GM19239 (cell line): ENCODE measurements at places on chromosomes 13 and 19.
A peak's percentile ranks its signal among the peaks of the same experiment; 100 is the strongest.

GRCh38 chr19:7832781-7833180, 2.8 kb downstream of the EVI5L start:
- DNase-seq = no peak

GRCh38 chr13:76641056-76641455, 245.1 kb downstream of the KCTD12 start:
- no peak for DNase-seq

DNA sequence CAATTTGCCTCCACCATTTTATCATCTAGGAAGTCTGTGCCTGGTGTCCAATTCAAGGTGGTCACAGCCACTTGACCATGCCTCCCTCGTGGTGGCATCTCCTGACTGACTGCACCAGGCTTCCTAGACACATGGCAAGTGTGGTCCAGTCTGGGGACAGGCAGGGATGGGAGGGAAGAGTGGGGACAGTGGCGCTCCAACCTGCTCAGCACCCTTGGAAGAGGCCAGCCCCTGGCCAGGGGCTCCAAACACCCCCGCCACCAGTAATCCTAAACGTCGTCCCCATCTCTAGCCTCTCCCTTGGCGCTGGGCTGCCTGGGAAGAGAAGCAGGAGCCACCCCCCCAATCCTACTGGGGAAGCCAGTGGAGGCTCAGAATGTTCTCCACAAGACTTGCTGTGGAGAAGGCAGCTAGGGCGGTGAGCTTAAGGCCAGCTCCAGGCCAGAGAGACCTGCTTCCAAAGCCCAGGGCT, 2.7 kb downstream of the RPL36 start:
- no peak for DNase-seq

GRCh38 chr19:5478241-5478924, 23.2 kb downstream of the ZNRF4 start:
- DNase-seq = no peak

DNA sequence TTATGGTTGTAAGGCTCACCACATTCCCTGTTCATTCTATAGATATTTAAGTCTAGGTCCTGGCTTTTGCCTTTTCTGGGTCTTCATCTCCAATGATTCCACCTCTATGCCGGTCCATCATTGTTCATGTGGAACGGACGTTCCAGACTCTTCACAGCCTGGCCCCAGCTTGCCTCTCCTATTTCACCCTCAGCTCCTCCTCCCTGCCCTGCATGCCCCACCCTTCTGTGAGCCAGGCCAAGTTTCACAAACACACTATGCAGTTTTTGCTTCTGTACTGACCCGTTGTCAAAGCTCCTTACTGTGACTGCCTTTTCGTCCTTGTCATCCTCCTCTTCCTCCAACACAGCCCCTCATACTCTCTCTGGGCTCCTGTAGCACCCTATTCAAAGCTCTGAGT, 31.3 kb downstream of the TEX26 start:
- no peak for DNase-seq

DNA sequence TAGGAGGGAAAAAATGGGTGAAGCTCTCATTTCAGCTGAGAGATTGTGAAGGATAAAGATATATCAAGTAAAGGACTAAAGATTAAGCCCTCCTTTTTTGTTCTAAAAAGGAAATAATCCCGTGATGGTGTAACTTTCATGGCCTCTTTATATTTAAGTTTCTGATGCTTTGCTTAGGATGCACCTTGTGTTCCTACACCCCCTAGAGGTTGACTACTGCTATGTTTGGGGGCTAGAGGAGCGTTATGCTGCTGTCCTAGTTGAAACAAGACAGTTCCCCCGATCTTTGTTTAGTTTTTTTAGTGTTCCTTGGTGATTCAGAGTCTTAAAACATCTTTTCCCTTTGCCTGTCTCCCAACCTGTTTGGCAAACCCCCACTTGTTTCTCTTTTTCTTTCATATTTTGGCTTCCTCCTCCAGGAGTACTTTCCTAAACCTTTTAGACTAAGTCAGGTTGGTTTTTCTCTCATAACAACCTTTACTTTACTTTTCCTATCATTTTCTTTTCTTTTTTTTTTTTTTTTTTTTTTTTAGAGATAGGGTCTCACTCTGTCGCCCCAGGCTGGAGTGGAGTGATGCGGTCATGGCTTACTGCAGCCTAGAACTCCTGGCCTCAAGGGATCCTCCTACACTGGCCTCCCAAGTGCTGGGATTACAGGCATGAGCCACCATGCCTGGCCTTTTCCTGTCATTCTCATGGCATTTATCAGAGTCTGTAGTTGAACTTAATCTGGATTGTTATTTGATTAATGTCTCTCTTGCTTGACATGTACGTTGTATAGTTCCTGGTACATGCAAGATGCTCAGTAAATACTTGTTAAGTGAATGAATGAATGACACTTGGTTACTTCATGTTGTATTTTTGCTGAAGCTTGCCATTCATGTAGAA, 2.8 kb downstream of the UBA2 start:
- DNase-seq = peak; percentile 69

- DNase-seq = no peak
Measured at GRCh38 chr13:66657165-66657881, 572.8 kb downstream of the PCDH9 start.

DNA sequence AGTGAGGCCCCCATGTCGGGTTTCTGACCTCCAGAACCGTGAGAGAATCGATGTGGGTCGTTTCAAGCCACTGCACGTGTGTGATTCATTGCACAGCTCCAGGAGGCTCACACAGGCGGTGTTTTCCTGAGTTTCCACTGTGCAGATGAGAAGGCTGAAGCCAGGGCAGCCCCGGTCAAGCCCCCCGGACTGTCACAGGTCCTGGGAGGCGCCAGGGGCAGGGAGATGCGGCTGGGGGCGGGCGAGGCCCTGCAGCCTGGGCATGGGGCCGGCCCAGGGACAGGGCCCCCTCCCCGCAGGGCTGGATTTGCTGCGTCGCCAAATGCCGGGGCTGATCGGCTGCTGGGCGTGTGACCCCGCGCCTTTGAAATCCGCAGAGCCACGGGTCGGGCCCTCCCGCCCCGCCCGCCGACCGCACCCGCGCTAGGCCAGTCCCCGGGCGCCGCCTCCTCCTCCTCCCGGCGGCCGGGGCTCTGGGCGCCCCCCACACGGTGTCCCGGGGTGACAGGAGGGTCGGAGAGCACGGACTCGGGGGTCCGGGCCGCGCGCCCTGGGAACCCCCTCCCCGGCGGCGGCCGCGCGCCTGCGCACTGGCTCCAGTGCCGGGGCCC, 9.9 kb upstream of the MKNK2 start:
- DNase-seq = no peak

GRCh38 chr19:51824281-51825005, 29.5 kb downstream of the FPR3 start:
- DNase-seq = no peak

DNA sequence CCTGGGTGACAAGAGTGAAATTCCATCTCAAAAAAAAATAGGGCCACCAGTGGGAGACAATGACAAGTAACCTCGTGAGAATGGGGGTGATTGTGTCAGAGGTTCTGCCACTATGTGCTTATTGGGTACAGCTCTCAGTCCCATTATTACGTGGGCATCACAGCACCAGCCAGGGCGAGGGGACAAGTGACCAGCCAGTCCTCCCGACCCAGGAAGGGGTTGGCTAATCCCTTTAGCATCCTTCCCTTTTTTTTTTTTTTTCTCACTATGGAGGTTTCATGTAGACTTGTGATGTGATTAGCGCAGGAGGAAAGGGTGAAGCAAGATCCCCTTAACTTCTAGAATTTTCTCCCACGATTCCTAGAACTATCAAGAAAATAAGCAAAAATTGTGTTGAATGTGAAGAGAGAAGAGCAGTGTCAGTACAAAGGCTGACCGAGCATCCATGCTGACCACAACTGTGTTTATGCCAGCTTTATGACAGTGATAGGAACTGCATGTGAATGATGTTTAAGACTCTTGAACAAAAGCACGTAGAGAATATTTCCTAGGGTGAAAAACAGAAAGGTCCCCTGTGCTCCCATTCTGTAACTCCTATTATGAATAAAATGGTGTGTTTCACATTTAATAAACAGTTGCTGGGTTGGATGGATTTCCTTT, 50.0 kb downstream of the ALOX5AP start:
- DNase-seq = no peak

- no peak for DNase-seq
Measured at GRCh38 chr13:98941126-98941525, 36.7 kb downstream of the DOCK9 start.

DNA sequence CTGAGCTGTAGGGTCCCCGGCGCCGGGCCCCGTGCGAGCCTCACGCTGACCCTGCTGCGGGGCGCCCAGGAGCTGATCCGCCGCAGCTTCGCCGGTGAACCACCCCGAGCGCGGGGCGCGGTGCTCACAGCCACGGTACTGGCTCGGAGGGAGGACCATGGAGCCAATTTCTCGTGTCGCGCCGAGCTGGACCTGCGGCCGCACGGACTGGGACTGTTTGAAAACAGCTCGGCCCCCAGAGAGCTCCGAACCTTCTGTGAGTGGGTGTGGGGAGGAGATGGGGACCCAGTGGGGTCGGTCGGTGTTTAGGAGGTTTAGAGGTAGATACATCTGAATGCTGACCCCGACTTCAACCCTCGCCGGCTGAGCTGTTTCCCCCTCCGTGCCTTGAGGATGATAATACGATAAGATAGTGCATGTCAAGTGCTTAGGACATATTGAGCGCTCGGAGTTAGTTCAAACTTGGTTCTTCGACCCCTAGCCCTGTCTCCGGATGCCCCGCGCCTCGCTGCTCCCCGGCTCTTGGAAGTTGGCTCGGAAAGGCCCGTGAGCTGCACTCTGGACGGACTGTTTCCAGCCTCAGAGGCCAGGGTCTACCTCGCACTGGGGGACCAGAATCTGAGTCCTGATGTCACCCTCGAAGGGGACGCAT, 1.9 kb downstream of the ICAM5 start:
- no peak for DNase-seq

DNA sequence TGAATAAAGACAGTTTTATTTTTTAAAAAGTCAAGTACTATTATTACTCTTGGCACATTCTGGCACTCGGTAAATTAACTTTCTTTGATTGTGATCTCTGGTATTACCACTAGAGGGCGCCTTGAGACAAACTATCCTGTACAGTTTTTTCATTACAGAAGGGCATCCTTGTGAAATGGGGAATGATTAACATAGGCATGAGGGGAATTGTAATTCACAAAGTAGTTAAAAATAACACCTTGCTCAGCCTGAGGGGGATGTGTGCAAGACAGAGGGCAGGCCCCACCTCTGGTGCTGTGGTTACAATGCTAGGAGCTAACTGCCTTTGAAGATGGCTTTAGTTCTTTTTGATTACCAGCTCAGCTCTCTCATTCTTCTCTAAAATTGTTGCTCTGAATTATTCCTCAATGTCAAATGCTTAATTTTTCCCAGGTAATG, 24.2 kb upstream of the C1QTNF9B start:
- DNase-seq = no peak

- no peak for DNase-seq
Measured at GRCh38 chr19:525029-525428, 6.5 kb upstream of the CDC34 start.

DNA sequence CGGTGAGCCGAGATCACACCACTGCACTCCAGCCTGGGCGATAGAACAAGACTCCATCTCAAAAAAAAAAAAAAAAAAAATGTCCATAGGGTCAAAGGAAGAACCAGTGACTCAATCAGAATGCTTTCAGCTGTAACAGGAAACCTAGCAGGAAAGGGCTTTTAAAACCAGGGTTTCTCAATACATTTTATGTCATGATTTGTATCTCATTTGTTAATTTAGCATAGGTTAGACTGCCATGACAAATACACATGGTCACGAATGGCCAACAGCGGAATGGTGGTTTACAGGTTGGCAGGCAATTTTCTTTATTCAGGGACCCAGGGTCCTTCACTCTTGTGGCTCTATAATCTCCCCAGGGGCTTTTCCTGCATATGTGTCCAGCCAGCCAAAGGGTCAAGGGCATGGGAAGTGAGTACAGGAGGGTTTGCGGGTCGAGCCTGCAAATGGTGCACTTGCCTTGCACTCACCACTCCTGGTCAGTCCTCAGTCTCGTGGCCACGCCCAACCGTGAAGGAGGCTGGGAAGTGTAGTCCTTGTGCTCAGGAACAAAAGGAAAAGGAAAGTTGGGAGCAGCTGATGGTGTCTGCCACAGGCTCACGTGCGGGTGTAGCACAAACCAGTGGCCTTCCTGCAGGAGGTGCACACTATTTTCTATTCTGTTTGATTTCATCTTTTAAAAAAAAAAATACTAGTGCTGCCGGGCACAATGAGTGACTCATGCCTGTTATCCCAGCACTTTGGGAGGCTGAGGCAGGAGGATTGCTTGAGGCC, 14.8 kb downstream of the DHX34 start:
- no peak for DNase-seq

GRCh38 chr13:114062754-114063153, 69.7 kb downstream of the RASA3 start:
- no peak for DNase-seq

DNA sequence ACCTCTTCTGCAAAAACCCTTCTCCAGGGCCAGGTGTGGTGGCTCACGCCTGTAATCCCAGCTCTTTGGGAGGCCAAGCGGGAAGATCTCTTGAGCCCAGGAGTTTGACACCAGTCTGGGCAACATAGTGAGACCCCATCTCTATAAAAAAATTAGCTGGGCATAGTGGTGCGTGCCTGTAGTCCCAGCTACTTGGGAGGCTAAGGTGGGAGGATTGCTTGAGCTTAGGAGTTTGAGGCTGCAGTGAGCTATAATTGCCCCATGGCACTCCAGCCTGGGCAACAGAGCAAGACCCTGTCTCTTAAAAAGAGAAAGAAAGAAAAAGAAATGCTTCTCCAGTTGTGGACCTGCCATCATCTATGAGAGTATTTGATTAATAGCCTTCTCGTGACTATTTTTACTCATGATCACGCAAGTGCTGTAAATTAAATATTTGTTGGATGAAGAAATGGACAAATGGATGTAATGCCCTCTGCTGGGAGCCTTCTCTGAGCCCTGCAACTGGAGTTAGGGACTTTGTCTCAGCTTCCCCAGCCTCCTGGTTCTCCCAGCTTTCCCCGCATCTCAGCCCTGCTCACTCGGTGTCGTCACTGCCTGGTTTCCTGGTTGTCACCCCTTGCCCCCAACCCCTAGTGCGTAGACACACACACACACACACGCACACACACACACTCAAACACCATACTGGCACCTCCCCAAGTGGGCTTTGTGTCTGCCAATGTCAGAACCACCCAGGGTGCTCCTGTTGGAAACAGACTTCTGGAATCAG, 12.2 kb downstream of the WIZ start:
- no peak for DNase-seq

DNA sequence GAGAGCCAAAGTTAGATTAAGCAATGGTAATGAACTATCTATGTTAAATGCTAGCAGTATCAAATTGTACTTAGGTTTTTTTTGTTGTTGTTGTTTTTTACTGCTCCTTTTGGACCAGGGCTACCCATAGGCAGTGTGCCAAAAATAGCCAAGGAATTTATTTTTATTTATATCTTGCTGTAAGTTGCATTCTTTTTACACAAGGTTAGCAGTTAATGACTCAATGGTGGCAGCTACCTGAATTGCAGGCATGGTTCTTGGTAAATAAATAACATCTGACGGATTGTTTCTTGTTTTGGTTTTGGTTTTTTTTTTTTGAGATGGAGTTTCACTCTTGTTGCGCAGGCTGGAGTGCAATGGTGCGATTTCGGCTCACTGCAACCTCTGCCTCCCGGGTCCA, 194.8 kb upstream of the TSC22D1 start:
- no peak for DNase-seq

GRCh38 chr13:45240143-45240542, 39.3 kb upstream of the KCTD4 start:
- DNase-seq = no peak

GRCh38 chr13:30877335-30877734, 28.7 kb upstream of the MEDAG start:
- no peak for DNase-seq

- no peak for DNase-seq
Measured at GRCh38 chr13:32504263-32504662, 34.3 kb downstream of the N4BP2L2 start.

GRCh38 chr13:52851137-52851962, 2.9 kb upstream of the PCDH8 start:
- no peak for DNase-seq

GRCh38 chr13:94330552-94331071, 148.9 kb downstream of the DCT start:
- DNase-seq = no peak
